ENCODE measurements at places on chromosomes 13 and 19. TPM values are rescaled to one million over a fixed set of nuclear protein-coding genes. Genes with fewer than 3 reads are reported as not detected.
A peak's percentile ranks its signal among the peaks of the same experiment; 100 is the strongest.

- no peaks in the 10 kb centered on the region for H3K27me3 ChIP-seq
- DNase-seq = no peak
- H3K4me3 ChIP-seq = no peak overlapping the region
- no peak overlapping the region for H3K27ac ChIP-seq
Measured at GRCh38 chr19:12513531-12514061, 29.0 kb upstream of the ZNF709 start.

The SLITRK1 gene
- total RNA-seq = 0.24 TPM

The TMEM150B gene
- 9.6 TPM for total RNA-seq

GRCh38 chr13:72570019-72570418 lies 157.4 kb downstream of the MZT1 start:
- no peak overlapping the region for H3K27ac ChIP-seq
- H3K4me3 ChIP-seq = no peak overlapping the region
- no peaks in the 10 kb centered on the region for H3K27me3 ChIP-seq
- H3K4me1 ChIP-seq = no peaks in the 10 kb centered on the region
- no peaks in the 10 kb centered on the region for H3K36me3 ChIP-seq

DNA sequence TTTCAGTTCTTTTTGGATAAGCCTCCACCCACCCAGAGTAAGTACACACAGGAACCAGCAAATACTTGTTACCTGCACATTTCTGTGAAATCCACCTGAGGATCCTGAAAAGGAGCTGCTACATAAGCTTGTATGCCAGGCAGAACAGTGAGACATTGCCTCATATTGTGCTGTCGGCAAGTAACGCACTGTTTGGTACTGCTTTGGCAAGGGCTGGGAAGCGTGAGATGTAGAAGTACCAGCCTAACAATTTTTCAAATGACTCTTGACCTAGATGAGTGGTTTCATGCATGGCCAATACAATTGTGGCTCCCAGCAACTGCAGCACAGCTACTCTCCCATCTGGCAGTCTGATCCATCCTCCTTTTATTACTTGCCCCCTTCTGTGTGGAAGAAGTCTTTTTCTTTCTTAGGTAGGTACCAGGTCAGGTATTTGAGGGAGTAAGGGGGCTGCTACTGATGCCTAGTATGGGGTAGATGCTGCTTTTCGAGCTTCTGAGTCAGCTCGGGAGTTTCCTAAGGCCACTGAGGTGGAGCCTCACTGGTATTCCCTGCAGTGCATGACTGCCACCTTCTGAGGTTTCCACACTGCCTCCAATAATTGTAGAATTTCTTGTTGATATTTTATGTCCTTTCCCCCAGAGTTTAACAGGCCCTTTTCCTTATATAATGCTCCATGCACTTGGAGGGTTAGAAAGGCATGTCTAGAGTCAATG lies 52.2 kb downstream of the ZNF737 start:
- H3K4me1 ChIP-seq = no peaks in the 10 kb centered on the region
- no peak for DNase-seq
- H3K27me3 ChIP-seq = peaks cover 2% of the 10 kb centered on the region
- H3K4me3 ChIP-seq = no peak overlapping the region
- no peak overlapping the region for H3K27ac ChIP-seq

GRCh38 chr13:33615436-33615835 lies 202.5 kb upstream of the RFC3 start:
- no peaks in the 10 kb centered on the region for H3K27me3 ChIP-seq
- no peaks in the 10 kb centered on the region for H3K4me1 ChIP-seq
- H3K27ac ChIP-seq = no peak overlapping the region
- no peaks in the 10 kb centered on the region for H3K36me3 ChIP-seq

GRCh38 chr19:6229216-6229913 lies 50.4 kb downstream of the MLLT1 start:
- H3K27ac ChIP-seq = no peak overlapping the region
- H3K4me1 ChIP-seq = peaks cover 5% of the 10 kb centered on the region
- peak; percentile 67 for DNase-seq

- no peak for DNase-seq
- H3K36me3 ChIP-seq = no peaks in the 10 kb centered on the region
Measured at GRCh38 chr13:50323440-50324065, 308.3 kb downstream of the KCNRG start.

The FBXO27 gene
- 8.6 TPM for total RNA-seq

The SYT3 gene
- total RNA-seq = 0.45 TPM

The TMEM221 gene
- total RNA-seq = 0.30 TPM

DNA sequence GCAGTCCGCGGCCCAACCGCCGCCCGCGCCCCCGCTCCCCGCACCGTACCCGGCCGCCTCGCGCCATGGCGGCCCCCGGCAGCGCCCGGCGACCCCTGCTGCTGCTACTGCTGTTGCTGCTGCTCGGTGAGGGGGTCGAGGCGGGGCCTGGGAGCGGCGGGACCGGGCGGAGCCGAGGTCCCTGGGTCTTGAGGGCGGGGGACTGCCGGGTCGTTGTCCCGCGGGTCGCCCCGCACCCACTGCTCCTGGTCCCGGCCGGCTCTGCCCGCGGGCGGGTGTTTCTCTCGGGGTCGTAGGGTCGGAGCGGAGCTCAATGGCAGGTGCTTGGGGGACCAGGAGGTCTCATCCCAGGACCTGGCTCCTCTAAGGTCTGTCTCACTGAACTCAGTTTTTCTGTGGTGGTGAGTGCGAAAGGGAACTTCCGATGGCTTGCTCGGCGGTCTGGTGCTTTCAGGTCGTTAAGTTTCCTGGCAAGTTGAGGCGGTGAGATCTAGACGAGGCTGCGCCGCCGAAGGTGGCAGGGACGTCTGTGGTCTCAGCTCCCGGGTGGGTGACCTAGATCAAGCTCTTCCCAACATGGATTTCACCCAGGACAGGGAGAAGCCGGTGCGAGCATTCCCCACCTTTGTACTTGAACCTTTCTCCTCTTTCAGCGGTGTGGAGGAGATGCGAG lies 467 bp downstream of the LAMP1 start:
- H3K4me3 ChIP-seq = peak overlapping the region; percentile 49
- no peaks in the 10 kb centered on the region for H3K27me3 ChIP-seq
- no peaks in the 10 kb centered on the region for H3K4me1 ChIP-seq
- H3K36me3 ChIP-seq = no peaks in the 10 kb centered on the region
- no peak for DNase-seq
- H3K27ac ChIP-seq = peak overlapping the region; percentile 22

The AMER2 gene
- not detected for total RNA-seq

Measured in aorta (tissue), 5 donors.